ENCODE measurements at places on chromosomes 16 and 17.

- no peak for DNase-seq
These were observed 192.3 kb upstream of the FOXF1 start for GRCh38 chr16:86317813-86318650.

- peak; percentile 40 for DNase-seq
These were observed 48.4 kb downstream of the CENPV start for GRCh38 chr17:16304830-16305229.

DNA sequence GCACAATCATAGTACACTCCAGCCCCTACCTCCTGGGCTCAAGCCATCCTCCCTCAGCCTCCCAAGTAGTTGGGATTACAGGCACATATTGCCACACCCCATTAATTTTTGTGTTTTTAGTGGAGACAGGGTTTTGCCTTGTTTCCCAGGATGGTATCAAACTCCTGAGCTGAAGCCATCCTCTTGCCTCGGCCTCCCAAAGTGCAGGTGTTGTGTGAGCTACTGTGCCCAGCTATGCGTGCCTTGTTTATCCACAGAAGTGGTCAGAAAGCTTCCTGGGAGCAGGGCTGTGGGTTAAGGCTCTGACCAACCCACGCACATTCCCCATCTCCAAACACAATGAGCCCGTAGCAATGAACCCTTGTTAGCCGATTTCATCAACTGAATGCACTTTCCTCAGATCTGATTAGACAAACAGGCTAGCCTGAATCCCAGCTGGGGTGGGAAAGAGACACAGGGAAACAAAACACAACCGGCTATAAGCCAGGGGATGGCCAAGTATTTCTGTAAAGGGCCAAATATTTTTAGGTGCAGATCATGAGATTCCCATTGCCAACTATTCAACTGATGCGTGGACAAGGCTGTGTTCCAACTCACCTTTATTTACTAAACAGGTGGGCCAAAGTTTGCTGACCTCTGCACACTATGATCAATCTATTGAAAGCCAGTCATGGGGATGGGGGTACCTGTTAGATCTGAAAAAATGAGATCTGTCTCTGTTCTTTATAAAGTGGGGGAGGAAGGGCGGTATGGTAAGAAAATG lies 193.6 kb downstream of the CPPED1 start:
- DNase-seq: no peak

GRCh38 chr17:80427366-80428282 lies 12.7 kb downstream of the ENDOV start:
- DNase-seq: no peak

DNA sequence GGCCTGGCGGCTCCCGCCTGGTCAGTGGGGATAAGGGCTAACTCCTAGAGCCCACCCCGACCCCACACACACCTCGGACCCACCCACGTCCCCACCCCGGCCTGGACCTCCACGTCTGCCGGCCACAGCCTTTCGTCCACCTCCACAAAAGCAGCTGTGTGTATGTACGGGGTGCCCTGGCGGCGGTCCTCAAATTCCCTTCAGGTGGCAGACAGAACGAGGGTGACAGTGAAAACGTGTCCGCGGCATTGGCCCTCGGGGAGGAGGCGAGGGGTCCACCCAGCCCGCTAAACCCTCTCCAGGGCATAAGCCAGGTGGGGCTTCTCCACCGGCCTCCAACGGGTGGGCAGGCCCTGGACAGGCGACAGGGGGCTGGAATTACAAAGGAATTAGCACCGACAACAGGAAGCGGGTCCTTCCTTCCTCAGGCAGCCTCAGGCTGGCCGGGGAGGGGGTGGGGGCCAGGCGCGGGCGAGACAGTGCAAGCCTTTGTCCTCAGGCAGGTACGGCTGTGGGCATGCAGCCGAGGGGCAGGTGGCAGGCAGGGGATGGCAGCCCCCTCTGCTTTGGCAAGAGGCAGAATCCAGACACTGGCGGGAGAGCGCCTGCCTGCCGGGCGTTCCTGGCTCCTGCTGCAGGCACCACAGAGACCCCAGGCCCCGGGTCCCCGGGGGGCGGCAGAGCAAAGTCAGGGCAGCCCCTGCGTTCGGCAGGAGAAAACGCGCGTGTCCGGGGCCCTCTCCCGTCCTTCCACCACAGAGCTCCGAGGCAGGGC lies 12.3 kb upstream of the PITPNA start:
- no peak for DNase-seq

DNA sequence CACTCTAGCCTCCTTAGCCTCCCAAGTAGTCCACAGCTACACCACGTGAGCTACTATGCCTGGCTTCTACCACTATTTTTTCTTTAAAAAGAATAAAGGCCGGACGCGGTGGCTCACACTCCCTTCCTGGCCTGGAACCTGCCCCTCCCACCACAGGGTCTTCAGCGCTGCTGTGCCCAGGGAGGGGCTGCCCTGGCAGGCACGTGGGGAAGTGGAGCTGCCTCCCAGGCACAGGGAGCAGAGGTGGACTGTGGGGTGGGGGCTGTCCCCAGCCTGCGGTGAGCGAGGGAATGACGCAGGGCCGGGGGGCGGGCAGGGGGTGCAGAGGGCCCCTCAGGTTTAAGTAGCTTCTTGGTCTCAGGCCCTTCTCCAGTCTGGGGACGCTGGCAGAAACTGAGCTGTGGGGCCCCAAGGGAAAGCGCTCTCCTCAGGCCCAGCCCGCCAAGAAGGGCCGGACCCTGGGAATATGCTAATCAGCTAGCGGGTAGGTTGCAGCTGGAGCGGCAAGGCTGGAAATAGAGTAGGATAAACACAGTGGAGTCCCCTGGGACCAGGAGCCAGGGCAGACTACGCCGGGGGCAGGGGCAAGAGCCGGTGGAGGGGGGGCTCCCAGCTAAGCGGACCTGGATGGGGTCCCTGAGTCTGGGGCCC lies 46.8 kb downstream of the TIMM22 start:
- DNase-seq: no peak

- DNase-seq: no peak
These were observed 3.9 kb downstream of the SLC47A2 start for GRCh38 chr17:19712436-19713004.

- peak; percentile 95 for DNase-seq
These were observed 32.0 kb upstream of the PLLP start for GRCh38 chr16:57316390-57317017.

- no peak for DNase-seq
These were observed 22.6 kb upstream of the MLKL start for GRCh38 chr16:74723256-74723655.

DNA sequence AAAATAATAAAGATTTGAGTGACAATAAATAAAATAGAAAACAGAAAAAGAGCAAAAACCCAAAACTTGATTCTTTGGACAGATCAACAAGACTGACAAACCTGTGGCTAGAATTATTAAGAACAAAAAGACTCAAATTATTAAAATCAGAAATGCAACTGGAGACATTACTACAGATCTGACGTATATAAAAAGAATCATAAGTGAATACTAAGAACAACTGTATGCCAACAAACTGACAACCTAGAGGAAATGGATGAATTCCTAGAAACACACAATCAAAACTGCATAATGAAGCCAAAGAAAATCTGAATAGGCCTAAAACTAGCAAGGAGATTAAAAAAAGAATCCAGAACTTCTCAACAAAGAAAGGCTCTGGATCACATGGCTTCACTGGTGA lies 47.4 kb downstream of the NETO2 start:
- DNase-seq: no peak

Measured in fibroblast of upper back skin (primary cell).